Liver (tissue), 10 donors: ENCODE measurements at places on chromosomes 5 and 9. TPM values are rescaled to one million over a fixed set of nuclear protein-coding genes. Genes with fewer than 3 reads are reported as not detected.

The CLIC3 gene
- 0.42 TPM for total RNA-seq

The PRRC2B gene
- 29.3 TPM for total RNA-seq

The NXNL2 gene
- not detected for total RNA-seq

The C5orf46 gene
- not detected for total RNA-seq

The UGT3A1 gene
- total RNA-seq = 60.6 TPM

The CXCL14 gene
- total RNA-seq = 6.1 TPM

The INSYN2B gene
- total RNA-seq = 0.08 TPM

The CD74 gene
- 214 TPM for total RNA-seq

The ITGA2 gene
- total RNA-seq = 0.42 TPM

The TNPO1 gene
- 95.8 TPM for total RNA-seq

The WDR38 gene
- not detected for total RNA-seq

The ANKRD33B gene
- 0.25 TPM for total RNA-seq

The PCDHB11 gene
- total RNA-seq = 0.23 TPM

The SLC36A2 gene
- not detected for total RNA-seq

The ADRA1B gene
- total RNA-seq = 13.1 TPM

The SEMA5A gene
- 5.8 TPM for total RNA-seq

The TEK gene
- 13.8 TPM for total RNA-seq

The TDRD7 gene
- 6.9 TPM for total RNA-seq

The LCN2 gene
- 7.0 TPM for total RNA-seq
